Mesendoderm (in vitro differentiated cells): ENCODE measurements at places on chromosomes 7 and 10.

DNA sequence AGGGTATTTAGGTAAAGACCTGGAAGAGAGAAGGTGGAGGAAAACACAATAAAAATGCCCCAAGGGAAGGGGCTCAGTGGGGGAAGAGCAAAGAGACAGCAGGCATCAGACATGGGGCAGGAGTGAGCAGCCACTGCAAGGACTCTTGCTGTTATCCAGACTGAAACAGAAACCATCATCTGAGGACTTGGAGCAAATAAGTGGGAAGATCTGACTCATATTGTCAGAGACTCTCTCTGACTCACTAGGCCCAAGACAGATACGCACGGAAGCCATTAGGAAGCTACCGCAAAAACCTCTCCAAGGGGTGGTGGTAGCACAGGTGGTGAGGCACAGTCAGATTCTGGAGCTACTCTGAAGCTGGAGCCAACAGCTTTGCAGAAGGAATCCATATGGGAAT lies 110.7 kb downstream of the RNF32 start:
- no peak for DNase-seq

GRCh38 chr10:75223507-75223906 lies 12.2 kb downstream of the COMTD1 start:
- DNase-seq = peak; percentile 93

GRCh38 chr10:65793738-65794425 lies 1132.0 kb upstream of the LRRTM3 start:
- DNase-seq = no peak

DNA sequence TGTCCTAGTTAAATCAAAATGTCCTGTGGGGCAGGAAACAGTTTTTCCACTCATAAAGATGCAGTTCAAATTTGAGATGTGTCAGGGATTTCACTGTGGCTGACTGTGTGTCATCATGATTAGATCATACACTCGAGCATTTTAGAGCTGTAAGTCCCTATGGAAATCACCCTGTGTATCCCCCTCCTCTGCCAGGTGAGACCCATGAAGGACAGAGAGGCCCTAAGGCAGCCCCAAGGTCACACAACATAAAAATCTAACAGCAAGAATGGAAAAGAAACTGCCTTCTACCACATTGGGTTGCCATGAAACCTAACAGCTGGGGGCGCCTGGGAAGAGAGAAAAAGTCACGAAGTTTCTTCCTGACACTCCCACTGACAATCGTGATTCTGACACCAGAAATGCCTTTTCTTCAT lies 135.8 kb downstream of the KCNMA1 start:
- no peak for DNase-seq

GRCh38 chr7:134730411-134730829 lies 49.0 kb upstream of the CALD1 start:
- no peak for DNase-seq

DNA sequence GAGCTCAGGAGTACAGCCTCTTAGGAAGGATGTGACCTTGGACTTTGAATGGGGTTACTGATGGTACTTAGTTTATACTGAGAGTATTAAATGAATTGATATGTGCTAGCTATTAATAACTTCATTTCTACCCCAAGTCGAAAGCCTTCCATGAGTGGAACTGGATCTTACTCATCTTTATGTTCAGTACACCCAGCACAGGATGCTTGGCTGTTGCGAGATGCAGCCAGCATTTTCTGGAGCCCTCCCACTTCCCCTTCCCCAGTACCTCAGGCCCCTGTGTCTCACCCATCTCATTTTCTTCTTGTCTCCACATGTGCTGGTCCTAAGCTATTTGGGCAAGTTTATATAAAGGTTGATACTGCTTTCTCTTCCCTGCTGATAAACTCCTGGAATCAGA lies 7.2 kb downstream of the UPP1 start:
- DNase-seq = no peak

DNA sequence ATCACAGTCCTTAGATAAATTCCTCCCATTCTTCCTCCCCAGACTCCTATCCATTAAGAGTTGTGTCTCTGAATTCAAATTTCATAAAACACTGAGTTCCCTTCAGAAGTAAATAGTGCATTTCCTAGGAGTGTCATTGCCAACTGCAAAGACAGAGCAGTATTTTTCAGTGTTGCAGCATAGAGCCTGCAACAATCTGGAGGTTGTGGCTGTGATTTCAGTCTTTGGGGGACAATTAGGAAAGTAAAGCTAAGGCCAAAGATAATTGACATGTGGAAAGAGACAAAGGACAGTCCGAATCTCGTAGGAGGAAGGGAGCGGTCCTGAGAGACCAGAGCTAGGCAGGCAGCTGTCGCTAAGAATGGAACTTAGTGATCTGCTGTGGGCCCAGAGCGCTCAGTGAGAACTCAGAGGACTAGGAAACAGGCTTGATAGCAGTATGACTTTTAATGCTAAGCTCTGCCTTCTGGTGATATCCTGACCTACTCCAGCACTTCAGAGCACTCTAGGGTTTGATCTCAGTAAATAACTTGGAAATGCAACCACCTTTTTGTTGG lies 46.2 kb downstream of the PRPF18 start:
- no peak for DNase-seq

GRCh38 chr10:57982091-57982490 lies 285.6 kb downstream of the IPMK start:
- no peak for DNase-seq

- no peak for DNase-seq
Measured at GRCh38 chr10:34161777-34162370, 653.2 kb downstream of the PARD3 start.

DNA sequence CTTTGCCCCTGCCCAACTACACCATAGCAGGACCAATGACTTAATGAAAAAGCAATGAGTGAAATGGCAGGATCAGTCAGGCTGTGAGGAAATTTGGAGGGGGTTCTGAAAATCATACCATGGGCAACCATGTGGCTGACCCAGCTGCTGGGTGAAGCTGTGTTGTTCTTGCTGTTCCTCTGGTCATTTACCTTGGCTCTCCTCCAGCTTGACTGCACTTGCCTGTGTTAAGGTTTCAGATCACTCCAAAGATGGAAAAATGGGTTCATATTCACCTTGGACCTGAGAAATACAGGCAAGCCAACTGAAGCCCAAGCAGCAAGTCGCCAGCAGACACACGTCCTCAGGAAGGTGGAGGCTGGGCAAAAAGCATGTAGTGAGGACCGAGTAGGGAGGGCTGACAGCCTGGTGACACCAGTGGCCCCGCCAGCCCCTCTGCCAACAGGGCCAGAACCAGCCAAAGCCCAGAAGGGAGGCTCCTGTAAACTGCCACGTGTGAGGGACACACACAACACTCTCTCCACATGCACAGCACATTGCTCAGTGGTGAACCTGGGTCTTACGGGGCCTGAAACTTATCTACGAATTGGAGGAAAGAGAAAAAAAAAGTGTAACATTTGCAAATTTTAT lies 40.1 kb downstream of the PARP12 start:
- no peak for DNase-seq

DNA sequence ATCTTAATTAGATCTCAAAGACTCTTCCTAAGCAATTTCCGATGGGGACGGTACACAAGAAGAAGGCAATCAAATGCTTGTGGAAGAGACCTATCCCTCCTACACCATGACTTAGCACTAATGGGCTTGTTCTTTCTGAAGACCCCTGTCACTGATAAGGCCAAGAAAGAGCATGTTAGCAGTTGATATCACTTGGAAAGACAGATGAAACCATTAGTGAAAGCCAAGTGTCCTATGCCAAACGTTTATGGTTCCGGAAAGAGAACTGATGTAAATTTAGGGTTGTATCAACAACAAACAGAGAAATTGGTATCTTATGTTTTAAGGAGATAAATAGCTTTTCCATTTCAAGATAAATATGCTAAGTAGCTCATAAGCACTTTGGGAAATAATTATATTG lies 6.5 kb downstream of the UROS start:
- no peak for DNase-seq

GRCh38 chr10:18100669-18101068 lies 39.6 kb upstream of the CACNB2 start:
- DNase-seq = no peak

DNA sequence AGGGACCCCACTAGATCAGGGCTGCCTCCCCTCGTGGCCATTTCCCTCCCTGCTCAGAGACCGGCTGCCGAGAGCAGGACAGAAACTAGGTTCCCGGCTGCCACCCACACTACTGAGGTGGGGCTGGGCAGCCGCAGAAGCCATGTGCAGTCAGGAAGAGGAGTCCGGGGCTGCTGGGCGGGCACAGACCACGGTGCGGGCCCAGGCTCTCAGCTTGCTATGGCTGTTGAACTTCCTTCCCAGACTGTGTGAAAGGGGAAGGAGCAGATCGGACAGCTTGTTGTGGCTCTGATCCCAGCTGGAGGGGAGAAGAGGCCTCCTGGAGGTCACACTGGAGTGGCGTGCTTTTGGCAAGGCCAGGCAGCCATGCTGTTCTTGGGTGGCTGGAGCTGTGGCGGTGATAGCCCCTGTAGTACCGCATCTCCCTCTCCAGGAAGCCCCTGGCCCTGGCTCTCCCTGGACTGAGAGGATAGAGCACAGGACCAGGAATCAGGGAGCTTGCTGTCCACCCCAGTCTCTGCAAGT lies 56.8 kb downstream of the HK1 start:
- no peak for DNase-seq

DNA sequence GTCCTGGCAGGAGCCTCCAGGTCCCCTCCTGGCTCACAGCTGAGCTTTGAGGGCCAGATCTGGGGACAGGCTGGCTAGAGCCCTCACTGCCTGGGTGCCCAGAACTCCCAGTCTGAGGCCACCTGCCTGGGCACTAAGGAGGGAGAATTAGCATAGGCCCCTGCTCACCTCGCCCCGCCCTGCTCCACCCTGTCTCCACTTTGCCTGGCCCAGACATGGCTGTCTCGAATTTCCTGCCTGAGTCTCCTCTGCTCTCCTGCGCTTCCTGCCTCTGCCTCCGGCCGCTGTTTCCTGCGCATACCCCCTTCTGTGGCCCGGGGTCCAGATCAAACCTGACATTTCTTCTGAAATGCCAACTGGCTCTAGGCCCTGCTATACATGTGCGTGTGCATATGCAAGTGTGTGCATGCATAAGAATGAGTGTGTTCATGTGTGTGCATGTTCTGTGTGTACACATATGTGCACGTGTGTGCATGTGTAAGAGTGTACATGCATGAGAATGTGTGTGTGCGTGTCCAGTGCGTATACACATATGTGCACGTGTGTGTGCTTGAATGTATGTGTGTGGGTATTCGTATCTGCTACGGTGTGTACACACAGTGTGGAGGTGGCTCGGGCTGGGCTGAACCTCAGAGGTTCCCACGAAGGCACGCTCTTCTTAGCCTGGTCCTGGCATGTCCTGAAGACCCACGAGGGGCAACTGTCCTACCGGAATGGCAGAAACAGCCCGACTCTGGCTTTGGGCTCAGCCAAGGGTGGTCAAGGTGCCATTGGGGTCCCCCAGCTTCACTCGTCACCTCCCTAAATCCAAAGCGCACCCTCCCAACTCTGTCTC lies 64.9 kb downstream of the MYL10 start:
- DNase-seq = peak; percentile 46

GRCh38 chr10:48400129-48400849 lies 93.8 kb downstream of the MAPK8 start:
- DNase-seq = no peak

GRCh38 chr10:69957886-69958555 lies 94.6 kb upstream of the MACROH2A2 start:
- DNase-seq = peak; percentile 88

- DNase-seq = no peak
Measured at GRCh38 chr7:14995774-14996173, 93.2 kb upstream of the DGKB start.

DNA sequence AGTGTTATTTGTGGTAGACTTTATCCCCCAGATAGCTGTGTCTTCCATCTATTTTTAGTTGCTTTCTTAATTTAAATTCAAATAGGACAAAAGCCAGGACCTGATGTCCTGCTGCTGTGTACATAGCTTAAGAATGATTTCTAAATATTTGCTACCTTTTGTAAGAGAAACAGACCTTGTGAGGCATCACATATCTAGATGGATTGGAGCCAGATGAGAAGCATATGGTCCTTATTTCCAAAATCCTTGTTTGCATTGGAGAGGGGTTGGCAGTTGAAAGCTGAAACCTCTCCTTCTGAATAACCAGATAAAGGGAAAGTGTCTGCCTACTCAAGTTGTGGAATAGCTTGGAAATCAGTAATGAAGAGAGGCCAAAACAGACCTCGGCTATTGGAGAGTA lies 50.7 kb upstream of the AMPH start:
- no peak for DNase-seq
